ENCODE measurements at places on chromosomes 7 and 10. TPM values are rescaled to one million over a fixed set of nuclear protein-coding genes. Genes with fewer than 3 reads are reported as not detected.

DNA sequence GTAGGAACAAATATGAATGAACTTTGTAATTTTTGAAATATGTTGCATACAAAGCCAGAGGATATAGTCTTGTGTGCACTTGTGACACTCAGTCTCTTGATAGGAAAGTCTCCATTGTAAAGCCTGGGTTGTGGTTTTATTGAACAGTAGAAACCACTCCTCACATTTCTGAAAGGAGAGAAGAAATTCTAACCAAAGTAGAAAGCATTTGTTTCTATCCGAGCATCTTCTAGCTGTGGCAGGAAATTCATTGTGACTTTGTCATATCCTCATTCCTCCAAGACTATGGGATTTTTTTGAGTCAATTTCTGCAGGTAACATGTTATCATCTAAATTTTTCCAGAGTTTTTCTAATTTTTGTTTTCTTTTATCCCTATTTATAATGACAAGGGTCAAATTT is 55.5 kb upstream of the NCF1 start:
- no peak for DNase-seq

NPC1L1 gene
- not detected for total RNA-seq

PAPOLB gene
- total RNA-seq, result 0.10 TPM

GNG11 gene
- total RNA-seq, result 31.6 TPM

CHAT gene
- total RNA-seq, result not detected

- DNase-seq, result no peak
Observed at GRCh38 chr7:40003597-40003996, 53.5 kb downstream of the CDK13 start.

GRCh38 chr7:36075561-36075960 is 77.5 kb upstream of the EEPD1 start:
- no peak for DNase-seq

DNA sequence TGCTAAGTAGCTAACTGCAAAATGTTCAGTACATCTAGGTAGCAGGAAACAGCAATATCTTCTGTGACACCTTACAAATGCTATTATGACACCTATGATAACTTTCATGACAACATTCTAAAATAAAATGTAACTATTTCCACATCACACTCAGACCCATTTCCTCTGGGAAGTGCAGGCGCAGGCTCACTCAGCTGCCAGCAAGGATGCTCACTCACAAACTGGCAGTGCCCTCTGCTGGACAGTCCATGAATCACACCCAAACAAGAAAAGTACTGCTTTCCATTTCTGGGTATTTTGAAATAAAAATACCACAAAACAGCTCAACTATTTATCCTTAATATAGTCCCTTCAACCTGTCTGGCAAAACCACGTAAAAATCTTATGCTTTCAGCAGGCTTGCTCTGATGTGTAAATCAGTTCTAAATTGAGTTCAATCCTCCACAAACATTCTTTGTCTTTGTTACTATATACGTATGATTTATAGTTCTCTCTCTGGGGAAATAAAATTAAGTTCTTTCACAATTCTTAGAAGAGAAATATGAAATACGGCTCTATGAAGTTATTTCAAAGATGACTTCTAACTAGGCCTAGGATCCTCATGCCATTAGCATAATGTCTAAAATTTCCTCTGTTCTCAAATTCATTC is 176.6 kb downstream of the PARD3 start:
- peak; percentile 93 for DNase-seq

DNA sequence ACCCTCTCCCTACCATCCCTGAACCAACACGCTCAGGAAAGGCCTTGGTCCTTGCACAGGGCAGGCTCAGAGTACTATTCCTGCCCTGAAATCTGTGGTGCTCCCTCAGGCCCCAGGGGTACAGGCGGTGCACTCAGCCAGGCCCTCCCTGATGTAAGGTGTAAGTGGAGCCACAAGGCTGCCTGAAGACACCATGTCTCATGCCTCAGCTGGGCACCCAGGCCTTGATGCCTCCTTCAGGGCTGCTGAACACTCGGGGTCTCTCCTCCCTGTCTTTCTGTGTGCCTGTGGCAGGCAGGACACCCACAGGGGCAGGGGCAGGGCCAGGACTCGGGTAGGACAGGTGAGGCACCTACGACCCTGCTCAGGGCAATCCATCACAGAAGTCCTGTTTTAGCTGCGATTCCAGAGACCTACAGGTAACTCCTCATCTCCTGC is 22.9 kb upstream of the ANTXRL start:
- DNase-seq, result no peak

DNA sequence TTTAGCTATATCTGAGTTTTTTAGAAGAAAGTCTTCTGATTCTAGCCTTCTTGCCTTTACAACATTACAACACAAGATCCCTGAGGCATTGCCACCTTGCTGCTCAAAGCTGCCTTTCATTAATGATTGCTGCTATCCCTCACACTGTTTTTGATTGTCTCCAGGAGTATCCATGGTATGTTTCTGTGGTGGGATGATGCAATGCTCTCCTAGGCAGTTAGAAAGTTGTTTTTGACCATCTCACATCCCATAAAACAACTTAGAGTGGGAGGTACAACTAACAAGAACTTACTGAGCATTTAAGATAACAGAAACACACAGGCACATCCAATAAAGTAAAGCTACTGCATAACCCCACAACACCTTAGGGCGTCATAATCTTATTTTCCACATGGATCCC is 1156.0 kb upstream of the LRRTM3 start:
- DNase-seq, result no peak

ESYT2 gene
- 119 TPM for total RNA-seq

MKX gene
- 0.51 TPM for total RNA-seq

IKZF1 gene
- total RNA-seq, result 6.1 TPM

- DNase-seq, result peak; percentile 32
Observed at GRCh38 chr7:130275826-130276297, 9.2 kb downstream of the CPA2 start.

C10orf105 gene
- 0.10 TPM for total RNA-seq

DPYSL4 gene
- 2.2 TPM for total RNA-seq

- DNase-seq, result no peak
Observed at GRCh38 chr10:103980288-103980906, 13.5 kb downstream of the SLK start.

DNA sequence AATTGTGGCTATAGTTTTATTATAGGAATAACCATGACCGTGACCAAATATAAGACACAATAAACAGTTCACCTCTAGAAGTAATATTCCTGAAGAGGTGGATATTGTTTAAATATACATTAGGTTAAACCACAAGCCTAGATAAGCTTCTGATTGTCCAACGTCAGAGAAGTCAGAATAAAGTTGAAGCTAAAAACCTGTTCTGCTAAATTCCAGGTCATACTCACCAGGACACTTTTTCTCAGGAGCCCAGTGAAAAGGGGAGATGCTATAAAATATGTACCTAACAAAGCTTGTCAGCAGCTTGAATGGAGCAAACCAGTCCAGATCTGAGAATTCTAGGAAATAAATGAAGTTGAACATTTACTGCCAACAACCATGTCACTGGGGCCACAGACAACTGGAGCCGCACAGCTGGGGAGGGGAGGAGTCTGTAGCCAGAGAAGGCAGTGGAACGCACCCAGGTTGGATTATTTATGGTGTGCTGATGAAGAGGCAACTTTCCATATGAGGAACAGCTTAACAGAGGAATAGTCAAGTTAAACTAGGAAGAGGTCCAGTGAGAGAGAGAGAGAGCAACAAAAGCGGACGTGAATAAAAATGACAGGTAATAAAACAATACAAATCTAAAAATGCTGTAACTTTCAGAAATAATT is 191.1 kb downstream of the ZNF438 start:
- DNase-seq, result peak; percentile 92

WEE2 gene
- total RNA-seq, result not detected

- DNase-seq, result peak; percentile 76
Observed at GRCh38 chr10:34723750-34724149, 91.3 kb downstream of the PARD3 start.

- no peak for DNase-seq
Observed at GRCh38 chr7:2979201-2979631, 64.5 kb downstream of the CARD11 start.

DNA sequence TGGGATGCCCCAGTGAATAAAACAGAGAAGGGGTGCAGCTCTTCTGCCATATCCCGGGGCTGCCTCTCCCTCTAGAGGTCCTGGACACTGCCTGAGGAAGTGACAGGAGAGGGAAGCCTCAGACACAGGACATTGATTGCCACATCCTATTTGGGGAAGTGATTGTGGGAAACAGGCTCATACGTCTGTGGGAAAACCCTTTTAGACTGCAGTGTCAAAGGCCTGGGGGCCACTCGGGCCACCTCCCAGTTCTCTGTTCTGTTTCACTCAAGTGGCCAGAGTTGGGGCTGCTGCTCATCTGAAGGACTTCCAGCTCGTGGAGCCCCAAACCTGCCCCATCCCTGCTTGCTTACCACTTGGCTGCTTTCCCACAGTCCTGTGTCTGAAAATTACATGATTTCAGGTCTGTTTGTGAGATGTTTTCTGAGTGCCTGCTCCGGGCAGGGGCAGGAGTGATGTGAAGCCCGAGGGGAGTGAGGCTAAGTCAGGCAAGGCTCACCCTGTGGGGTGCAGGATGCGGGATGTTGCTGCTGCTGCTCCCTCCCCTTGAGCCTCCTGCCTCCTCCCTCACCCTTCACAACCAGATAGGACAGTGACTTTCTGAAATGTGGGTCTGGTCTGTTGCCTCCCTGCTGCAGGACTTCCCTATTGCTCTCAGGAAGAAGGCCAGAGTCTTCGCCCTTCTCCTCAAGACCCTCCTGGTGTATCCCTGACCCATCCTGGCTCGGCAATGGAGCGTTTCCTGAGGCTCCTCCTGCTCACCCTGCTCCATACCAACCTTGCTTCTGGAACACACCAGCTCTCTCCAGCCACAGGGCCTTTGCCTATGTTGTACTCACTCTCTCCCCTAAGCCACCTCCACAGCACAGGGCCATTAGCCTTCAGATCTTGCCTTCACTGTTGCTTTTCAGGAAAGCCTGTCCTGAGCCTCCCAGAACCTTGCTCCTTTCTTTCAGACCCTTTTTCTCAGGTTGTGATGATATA is 58.4 kb downstream of the NEURL1 start:
- no peak for DNase-seq
